HS-27A (cell line): ENCODE measurements at places on chromosomes 5 and 9.

GRCh38 chr9:95047452-95048224 is 269.9 kb downstream of the FANCC start:
- no peak for DNase-seq

GRCh38 chr5:158820891-158821290 is 278.8 kb downstream of the EBF1 start:
- no peak for DNase-seq

DNA sequence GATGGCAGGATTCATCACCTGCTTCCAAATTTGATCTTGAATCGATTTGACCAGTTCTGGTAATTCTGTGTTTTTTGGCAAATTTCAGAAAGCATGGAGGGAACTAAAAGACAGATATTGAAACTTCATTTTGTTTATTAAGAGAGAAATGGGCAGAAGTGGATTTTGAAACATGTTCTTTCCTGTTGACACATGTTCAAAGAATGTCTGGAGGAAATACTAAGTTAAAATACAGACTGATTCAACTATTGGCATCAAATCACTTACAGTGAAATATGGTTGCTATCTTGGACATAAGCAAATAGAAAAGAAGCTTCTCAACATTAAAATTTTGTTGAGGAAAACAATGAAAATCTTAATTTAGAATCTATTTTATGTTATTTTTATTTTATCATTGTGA is 19.3 kb upstream of the GZMK start:
- no peak for DNase-seq

DNA sequence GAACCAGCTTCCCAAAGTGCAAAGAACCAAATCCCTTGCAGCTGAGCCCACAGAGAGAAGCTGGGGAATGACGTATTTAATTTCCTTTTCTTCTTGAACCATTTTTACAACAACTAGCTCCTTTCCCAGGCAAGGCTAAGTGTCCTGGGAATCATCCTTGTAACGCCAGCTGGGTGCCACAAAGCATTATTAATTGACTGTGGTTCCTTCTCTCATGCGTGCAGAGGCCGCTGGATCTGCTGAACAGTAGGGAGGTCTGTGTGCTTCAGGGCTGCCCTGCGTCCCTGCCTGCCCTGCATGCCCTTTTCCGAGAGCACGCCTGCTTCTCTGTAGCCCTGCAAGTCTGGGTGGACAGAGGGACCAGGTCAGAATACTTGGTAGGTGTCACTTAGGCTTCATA is 124.1 kb upstream of the OTULINL start:
- no peak for DNase-seq

GRCh38 chr9:116757030-116757429 is 69.9 kb downstream of the TRIM32 start:
- DNase-seq = no peak

- DNase-seq = no peak
Observed at GRCh38 chr9:111076519-111076918, 38.2 kb upstream of the LPAR1 start.

GRCh38 chr9:121074370-121075250 is at the start of gene CNTRL:
TSS of gene CNTRL (plus strand) at chr9:121074955. CDS start at chr9:121088327, 13,372 bp downstream.
- peak; percentile 64 for DNase-seq

- DNase-seq = no peak
Observed at GRCh38 chr5:44356231-44356630, 33.0 kb downstream of the FGF10 start.

DNA sequence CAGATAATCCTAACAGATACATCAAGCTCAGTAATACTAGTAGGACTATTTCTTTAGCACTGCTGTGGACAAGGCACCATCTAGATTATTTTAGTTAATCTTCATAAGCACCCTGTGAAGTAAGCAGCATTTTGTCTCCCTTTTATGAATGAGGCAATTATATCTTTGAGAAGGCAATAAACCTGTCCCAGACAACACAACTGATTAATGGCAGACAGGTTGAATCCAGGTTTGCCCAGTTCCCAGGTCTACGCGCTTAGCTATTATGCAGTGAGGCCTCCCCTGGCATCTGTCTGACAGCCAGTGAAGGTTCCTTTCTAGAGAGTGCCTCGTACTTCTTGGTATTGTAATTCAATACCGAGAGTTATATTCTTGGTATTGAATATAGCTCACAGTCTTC is 9.7 kb upstream of the LVRN start:
- no peak for DNase-seq

- no peak for DNase-seq
Observed at GRCh38 chr5:67887748-67888161, 327.8 kb upstream of the PIK3R1 start.

GRCh38 chr9:134293611-134294152 is 32.6 kb upstream of the RXRA start:
- no peak for DNase-seq

GRCh38 chr5:135246923-135247795 is 151.9 kb downstream of the MACROH2A1 start:
- peak; percentile 58 for DNase-seq

- DNase-seq = no peak
Observed at GRCh38 chr9:95302479-95302878, 15.0 kb downstream of the FANCC start.

DNA sequence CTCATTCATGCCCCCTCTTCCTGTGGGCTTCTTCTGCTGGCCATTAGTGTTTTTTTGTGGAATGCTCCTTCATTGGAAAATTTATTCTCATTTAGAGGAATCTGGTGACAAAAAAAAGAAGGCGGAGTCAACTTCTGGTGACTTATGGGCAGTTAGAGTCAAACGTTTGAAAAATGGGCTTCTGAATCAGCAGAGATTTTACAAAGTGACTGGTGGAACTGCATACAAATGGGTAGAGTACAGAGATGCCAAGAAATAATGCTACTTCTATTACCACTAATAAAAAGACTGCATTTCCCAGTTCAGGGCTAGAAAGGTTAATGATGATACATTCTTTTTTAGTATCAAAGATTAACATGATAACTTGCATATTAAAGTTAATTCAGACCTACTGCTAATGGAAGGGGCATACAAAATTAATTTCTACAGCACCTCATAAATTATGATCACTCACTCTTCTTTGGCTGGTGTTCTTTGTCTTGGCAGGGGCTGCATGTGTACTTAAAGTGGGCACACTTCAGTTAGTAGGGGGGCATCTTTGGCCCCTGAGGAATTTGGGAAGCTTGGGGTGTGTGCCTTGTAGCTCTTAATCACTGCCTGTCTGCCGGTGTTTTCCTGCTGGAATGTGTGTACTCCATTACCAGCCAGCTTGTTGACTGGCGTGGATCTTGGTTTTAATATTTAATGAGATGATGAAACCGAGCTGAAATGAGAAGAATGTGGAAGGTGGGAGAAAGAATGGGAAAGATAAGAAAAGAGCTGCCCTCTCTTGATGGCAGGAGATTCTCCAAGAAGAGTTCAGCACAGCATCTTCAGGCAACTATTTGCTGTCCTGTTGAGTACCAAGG is 148.9 kb downstream of the DOCK2 start:
- DNase-seq = no peak

DNA sequence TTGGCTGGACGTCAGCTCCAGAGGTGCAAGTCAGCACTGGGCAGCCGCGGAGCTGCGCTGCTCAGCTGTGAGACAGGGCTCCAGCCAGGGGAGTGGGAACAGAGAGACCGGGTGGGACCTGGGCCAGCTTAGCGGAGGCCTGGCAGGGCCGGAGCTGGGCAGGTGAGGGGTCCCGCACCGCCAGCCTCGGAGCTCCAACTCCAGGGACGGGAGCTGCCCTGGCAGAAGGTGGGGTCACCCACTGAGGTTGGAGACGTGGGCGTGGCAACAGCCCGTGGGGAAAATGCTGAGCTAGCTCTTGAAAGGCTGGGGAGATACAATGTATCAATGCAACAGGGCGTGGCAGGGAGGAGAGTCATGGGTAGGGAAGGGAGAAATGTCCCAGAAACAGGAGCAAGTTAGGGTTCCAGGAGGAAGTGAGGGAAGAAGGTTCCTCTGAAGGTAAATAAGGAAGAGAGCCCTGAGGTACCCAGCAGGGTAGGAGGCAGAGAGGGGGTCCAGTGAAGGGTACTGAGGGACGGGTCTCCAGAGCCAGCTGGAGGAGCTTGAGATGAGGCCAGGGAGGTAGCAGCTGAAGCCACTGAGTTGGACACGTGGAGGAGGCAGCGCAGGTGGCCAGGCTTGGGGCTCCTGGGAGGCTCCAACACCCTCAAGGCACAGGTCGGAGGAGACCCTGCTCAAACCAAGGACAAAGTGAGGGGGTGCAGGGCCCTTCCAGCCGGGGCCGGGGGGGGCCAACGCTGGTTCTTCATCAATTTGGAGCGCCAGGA is 736 bp upstream of the NKD2 start:
- DNase-seq = no peak

GRCh38 chr5:96781031-96781971 is 26.4 kb downstream of the ERAP1 start:
- DNase-seq = peak; percentile 14

- DNase-seq = no peak
Observed at GRCh38 chr5:172751761-172752510, 19.1 kb downstream of the DUSP1 start.

DNA sequence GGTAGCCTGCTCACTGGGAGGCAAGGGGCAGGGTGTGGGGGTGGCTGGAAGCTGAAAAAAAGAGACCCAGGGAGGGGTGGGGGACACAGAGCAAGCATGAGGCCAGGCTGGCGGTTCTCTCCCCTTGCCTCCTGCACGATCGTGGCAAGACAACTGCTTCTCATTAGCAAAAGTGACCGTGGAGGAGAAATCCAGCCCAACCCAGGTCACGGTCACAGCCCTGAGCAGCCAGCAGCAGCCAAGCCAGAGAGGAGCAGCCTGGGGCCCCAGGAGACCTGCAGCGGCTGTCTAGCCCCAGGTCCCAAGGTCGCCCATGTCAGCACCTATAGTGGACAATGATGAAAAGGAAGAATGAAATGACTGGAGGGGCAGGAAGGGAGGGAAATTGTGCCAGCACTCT is 89.1 kb downstream of the NRG2 start:
- DNase-seq = no peak

GRCh38 chr5:109754319-109754718 is 64.6 kb downstream of the MAN2A1 start:
- no peak for DNase-seq

DNA sequence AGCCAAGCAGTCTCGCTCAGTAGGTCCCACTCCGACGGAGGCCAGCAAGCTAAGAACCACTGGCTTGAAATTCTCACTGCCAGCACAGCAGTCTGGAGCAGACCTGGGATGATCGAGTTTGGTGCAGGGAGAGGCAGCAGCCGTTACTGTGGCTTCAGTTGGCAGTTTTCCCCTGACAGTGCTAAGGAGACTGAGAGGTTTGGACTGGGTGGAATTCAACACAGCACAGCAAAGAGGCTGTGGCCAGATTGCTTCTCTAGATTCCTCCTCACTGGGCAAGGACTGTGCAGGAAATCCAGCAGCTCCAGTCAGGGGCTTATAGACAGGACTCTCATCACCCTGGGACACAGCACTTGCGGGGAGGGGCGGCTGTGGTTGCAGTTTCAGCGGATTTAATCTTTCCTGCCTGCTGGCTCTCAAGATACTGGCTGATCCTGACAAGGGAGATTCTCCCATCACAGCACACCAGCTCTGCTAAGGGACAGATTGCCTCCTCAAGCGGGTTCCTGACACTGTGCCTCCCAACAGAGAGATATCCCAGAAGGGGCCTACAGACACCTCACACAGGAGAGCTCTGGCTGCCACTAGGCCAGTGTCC is 122.1 kb downstream of the YIPF5 start:
- no peak for DNase-seq

GRCh38 chr5:79955356-79955895 is 35.6 kb downstream of the MTX3 start:
- no peak for DNase-seq

- no peak for DNase-seq
Observed at GRCh38 chr5:158200619-158201018, 341.7 kb upstream of the CLINT1 start.

GRCh38 chr9:89744730-89745129 is 139.9 kb downstream of the GADD45G start:
- no peak for DNase-seq

DNA sequence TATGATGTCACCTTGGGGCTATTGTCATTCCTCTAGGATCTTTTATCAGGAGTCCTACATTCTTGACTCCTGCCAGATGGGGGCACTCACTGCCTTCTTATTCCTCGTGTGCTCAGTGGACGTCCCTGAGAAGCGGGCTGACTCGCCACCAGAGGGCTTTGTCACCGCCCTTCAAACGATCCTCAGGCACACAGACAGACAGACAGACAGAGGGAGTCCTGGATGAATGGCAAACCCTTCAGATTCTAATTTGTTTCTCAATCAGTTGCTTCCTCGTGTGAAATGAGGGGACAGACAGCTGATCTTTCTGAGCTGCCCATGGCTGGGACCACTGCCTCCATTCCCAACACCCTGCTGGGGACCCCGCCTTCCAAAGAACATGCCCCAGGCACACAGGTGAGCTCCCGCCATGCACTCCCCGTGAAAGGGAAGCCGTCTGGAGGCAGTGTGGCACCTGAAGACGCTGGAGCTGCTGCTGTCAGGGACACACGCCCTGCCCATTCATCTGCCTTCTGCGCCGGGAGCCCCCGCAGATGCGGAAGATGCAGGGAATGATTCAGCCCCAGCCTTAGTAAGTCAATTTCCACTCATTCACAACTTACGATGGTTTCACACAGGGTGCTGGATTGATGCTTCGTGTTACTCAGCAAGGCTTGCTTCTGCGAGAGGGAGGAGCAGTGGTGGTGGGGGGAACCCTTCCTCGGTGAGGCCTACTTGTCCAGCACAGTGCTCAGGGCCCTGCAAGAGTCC is 24.9 kb upstream of the SH3PXD2B start:
- peak; percentile 53 for DNase-seq

DNA sequence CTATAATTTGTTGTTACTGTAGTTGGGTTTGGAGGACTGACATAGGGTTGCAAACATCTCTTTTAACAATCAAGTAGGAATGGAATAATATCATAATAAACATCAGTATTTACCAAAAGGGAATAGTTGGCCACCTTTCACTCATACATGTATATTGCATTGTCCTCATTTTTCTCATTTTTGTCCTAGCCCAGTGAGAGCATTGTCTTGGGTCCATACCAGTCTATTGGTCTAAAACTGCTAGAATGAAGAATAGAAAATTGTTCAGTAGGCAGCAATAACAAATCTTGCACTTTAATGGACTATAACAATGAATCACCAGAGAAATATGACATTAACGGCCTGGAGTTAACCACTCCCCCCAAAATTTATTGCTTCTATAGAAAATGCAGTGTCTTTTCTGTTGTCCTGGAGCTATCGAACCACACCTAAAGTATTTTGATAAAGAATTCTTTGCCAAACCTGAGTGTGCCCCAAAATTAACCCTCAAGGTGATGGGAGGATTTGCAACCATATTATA is 80.9 kb upstream of the IL33 start:
- no peak for DNase-seq

DNA sequence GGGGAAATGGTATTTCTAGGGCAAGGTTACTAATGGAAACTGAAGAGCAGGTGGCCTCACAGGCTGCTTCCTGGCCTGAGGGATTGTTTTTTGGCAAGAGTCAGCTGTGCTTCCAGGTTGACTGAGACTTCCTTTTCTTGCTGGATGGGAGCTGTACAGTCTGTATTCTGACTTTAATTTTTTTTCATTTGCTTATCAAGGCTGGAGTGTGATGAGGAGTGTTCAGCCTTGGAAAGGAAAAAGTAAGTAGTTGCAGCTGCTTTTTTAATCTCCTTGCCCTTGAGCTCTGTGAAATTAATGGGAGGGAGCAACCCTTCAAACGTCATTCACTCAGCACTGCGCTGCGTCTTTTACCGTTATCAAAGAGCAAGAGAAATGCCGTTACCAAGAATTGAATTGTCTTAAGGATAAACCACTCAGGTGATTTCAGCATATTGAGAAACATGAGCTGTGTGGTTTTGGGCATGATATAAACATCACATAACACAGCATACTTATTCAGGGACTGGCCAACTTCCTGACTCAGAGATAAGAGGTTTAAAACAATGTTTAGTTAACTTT is 47.6 kb downstream of the AQP7 start:
- no peak for DNase-seq
